Nasal cavity respiratory epithelium epithelial cell of viscerocranial mucosa (primary cell): ENCODE measurements at places on chromosomes 4 and X. TPM values are rescaled to one million over a fixed set of nuclear protein-coding genes. Genes with fewer than 3 reads are reported as not detected.

The TMEM47 gene
- 1.4 and 14.5 TPM in 2 replicates for total RNA-seq

The FAM236A gene
- total RNA-seq = not detected in 2 replicates

The GRID2 gene
- not detected in 2 replicates for total RNA-seq

The IBSP gene
- not detected in 2 replicates for total RNA-seq

The ARHGEF6 gene
- total RNA-seq = 0.34 and 2.8 TPM in 2 replicates

The SCOC gene
- total RNA-seq = 82.2 and 86.5 TPM in 2 replicates

The FAT1 gene
- 505 and 521 TPM in 2 replicates for total RNA-seq

The GPR119 gene
- total RNA-seq = not detected in 2 replicates

The RAB41 gene
- total RNA-seq = not detected in 2 replicates

The AMTN gene
- 0.34 and 1.3 TPM in 2 replicates for total RNA-seq

The CXXC4 gene
- 0.43 TPM in 1 of 2 replicates, not detected in the other for total RNA-seq

The FGA gene
- not detected in 2 replicates for total RNA-seq

The TCEAL6 gene
- not detected in 2 replicates for total RNA-seq

The TRPC5OS gene
- not detected in 2 replicates for total RNA-seq

The FRG2 gene
- not detected in 2 replicates for total RNA-seq

The RPA4 gene
- total RNA-seq = 0.34 and 1.4 TPM in 2 replicates

The FAM47C gene
- not detected in 2 replicates for total RNA-seq

The FGB gene
- not detected in 2 replicates for total RNA-seq

The CFAP47 gene
- total RNA-seq = 0.07 TPM in 1 of 2 replicates, not detected in the other

The ATP7A gene
- 4.8 and 10.5 TPM in 2 replicates for total RNA-seq

The SMIM31 gene
- not detected in 2 replicates for total RNA-seq

The S100P gene
- 19.9 and 208 TPM in 2 replicates for total RNA-seq

The BEX1 gene
- not detected in 2 replicates for total RNA-seq

The COPS4 gene
- 72.8 and 74.9 TPM in 2 replicates for total RNA-seq

The HPF1 gene
- 8.9 and 13.0 TPM in 2 replicates for total RNA-seq

The ANK2 gene
- 1.7 and 8.8 TPM in 2 replicates for total RNA-seq

The PNMA5 gene
- total RNA-seq = not detected in 2 replicates

The EGFL6 gene
- under 0.01 and 1.00 TPM in 2 replicates for total RNA-seq

The TREX2 gene
- total RNA-seq = 0.64 and 3.8 TPM in 2 replicates

The COL4A5 gene
- total RNA-seq = 58.4 and 143 TPM in 2 replicates

The TMEM154 gene
- 23.6 and 30.8 TPM in 2 replicates for total RNA-seq

The HSFX3 gene
- not detected in 2 replicates for total RNA-seq

The AFF2 gene
- 0.14 TPM in 1 of 2 replicates, not detected in the other for total RNA-seq

The GASK1B gene
- 0.34 and 10.1 TPM in 2 replicates for total RNA-seq

The KLKB1 gene
- total RNA-seq = not detected in 2 replicates

The USP26 gene
- not detected in 2 replicates for total RNA-seq

The INPP4B gene
- 35.6 and 39.3 TPM in 2 replicates for total RNA-seq

The MAP7D2 gene
- total RNA-seq = 0.64 and 0.68 TPM in 2 replicates

The ARHGAP6 gene
- 0.28 TPM in 1 of 2 replicates, not detected in the other for total RNA-seq

The NDUFC1 gene
- total RNA-seq = 30.3 and 36.6 TPM in 2 replicates

The OPRPN gene
- total RNA-seq = not detected in 2 replicates

The AMER1 gene
- 2.4 and 4.8 TPM in 2 replicates for total RNA-seq

The MAOB gene
- 2.5 TPM in 1 of 2 replicates, not detected in the other for total RNA-seq

The TENM3 gene
- 2.6 and 15.0 TPM in 2 replicates for total RNA-seq

The DCUN1D4 gene
- 31.4 and 79.7 TPM in 2 replicates for total RNA-seq

The SMR3B gene
- not detected in 2 replicates for total RNA-seq

The SUPT20HL2 gene
- not detected in 2 replicates for total RNA-seq

The ZNF157 gene
- total RNA-seq = under 0.01 and 0.07 TPM in 2 replicates

The TXK gene
- 0.34 and 0.57 TPM in 2 replicates for total RNA-seq

The KIAA1210 gene
- total RNA-seq = not detected in 2 replicates

The SPANXN3 gene
- not detected in 2 replicates for total RNA-seq

The DIPK2B gene
- not detected in 2 replicates for total RNA-seq

The PAGE4 gene
- not detected in 2 replicates for total RNA-seq

The NUDT10 gene
- 0.34 and 0.50 TPM in 2 replicates for total RNA-seq

The ARHGEF9 gene
- total RNA-seq = 8.0 and 8.5 TPM in 2 replicates

The RAB40A gene
- under 0.01 and 0.21 TPM in 2 replicates for total RNA-seq

The HPGD gene
- total RNA-seq = 4.1 and 5.1 TPM in 2 replicates

The MAGED4B gene
- total RNA-seq = 0.57 TPM in 1 of 2 replicates, not detected in the other

The HERC5 gene
- 1.1 and 2.4 TPM in 2 replicates for total RNA-seq
